ENCODE measurements at places on chromosomes 1 and 21. TPM values are rescaled to one million over a fixed set of nuclear protein-coding genes. Genes with fewer than 3 reads are reported as not detected.

CASQ2 gene
- total RNA-seq: not detected

HSD3B1 gene
- not detected for total RNA-seq

FOXD3 gene
- 0.17 TPM for total RNA-seq

BACE2 gene
- total RNA-seq: 23.2 TPM

AGT gene
- total RNA-seq: 0.93 TPM

PRAMEF7 gene
- not detected for total RNA-seq

KRTAP21-2 gene
- not detected for total RNA-seq

TMCC2 gene
- total RNA-seq: 2.7 TPM

KCNAB2 gene
- total RNA-seq: 18.1 TPM

SMG7 gene
- 54.1 TPM for total RNA-seq

DNA sequence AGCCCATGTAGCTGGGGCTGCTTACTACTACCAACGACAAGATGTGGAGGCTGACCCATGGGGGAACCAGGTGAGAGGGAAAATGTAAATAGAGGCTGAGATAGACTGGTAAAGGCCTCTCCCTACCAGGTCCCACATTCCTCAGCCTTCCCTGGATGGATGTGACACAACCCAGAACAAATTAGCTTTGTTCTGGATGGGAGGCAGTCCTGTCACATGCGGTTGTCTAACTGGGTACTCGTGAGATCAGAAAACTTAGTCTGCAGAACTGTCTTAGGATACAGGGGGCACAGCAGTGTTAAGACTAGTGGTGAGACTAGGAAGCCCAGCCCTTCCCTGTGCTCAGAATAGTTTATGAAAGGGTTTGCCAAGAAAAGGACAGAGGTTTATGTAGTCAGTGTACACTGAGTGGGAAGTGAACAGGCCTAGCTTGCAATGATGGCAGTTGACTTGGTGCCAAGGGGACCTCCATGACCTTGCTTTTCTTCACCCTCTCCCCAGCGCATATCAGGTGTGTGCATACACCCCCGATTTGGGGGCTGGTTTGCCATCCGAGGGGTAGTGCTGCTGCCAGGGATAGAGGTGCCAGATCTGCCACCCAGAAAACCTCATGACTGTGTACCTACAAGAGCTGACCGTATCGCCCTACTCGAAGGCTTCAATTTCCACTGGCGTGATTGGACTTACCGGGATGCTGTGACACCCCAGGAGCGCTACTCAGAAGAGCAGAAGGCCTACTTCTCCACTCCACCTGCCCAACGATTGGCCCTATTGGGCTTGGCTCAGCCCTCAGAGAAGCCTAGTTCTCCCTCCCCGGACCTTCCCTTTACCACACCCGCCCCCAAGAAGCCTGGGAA lies 8.4 kb downstream of the MMACHC start:
- peaks cover 37% of the 10 kb centered on the region for H3K36me3 ChIP-seq
- no peak for DNase-seq
- H3K4me1 ChIP-seq: no peaks in the 10 kb centered on the region
- no peak overlapping the region for H3K4me3 ChIP-seq

- H3K27me3 ChIP-seq: no peaks in the 10 kb centered on the region
- no peak overlapping the region for H3K4me3 ChIP-seq
These were observed 1.9 kb upstream of the PIGV start for GRCh38 chr1:26785611-26786436.

GRCh38 chr1:223062177-223062576 lies 80.9 kb downstream of the TLR5 start:
- H3K27ac ChIP-seq: no peak overlapping the region
- H3K4me3 ChIP-seq: no peak overlapping the region
- H3K4me1 ChIP-seq: no peaks in the 10 kb centered on the region
- no peaks in the 10 kb centered on the region for H3K27me3 ChIP-seq
- no peaks in the 10 kb centered on the region for H3K36me3 ChIP-seq

DNA sequence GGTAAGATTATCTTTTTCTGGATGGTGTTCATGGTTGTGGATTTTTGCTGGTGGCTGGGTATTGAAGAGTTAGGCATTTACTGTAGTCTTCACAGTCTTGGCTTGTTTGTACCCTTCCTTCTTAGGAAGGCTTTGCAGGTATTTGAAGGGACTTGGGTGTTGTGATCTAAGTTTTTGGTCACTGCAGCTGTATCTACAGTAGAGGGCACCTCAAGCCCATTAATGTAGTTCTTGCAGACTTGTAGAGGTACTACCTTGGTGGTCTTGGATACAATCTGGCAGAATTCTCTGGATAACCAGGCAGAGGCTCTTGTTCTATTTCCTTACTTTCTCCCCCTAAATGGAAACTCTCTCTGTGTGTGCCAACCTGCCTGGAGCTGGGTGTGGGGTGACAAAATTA lies 155.8 kb upstream of the BRINP3 start:
- H3K4me1 ChIP-seq: no peaks in the 10 kb centered on the region
- H3K36me3 ChIP-seq: no peaks in the 10 kb centered on the region
- H3K27me3 ChIP-seq: no peaks in the 10 kb centered on the region
- DNase-seq: no peak
- H3K27ac ChIP-seq: no peak overlapping the region
- H3K4me3 ChIP-seq: no peak overlapping the region

DNA sequence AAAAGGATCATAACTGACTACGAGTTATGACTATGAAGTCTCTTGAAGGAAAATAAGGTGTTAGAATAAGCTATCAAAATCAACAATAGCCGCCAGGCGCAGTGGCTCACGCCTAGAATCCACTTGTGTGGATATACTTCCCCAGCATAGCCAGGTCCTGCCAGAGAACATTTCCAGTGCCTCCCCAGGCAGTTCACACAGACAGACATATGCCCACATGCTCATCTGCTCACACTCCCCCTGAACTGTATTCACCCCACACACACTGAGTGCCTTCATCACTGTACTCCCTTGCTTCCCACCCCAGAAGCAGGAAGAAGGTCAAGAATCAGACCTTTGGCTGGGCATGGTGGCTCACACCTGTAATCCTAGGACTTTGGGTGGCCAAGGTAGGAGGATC lies 6.5 kb downstream of the RERE start:
- no peak overlapping the region for H3K27ac ChIP-seq
- no peaks in the 10 kb centered on the region for H3K36me3 ChIP-seq
- peaks cover 14% of the 10 kb centered on the region for H3K4me1 ChIP-seq
- no peaks in the 10 kb centered on the region for H3K27me3 ChIP-seq
- no peak for DNase-seq

GRCh38 chr1:43539726-43540434 lies 9.2 kb downstream of the PTPRF start:
- no peak overlapping the region for H3K27ac ChIP-seq
- H3K36me3 ChIP-seq: peaks cover 49% of the 10 kb centered on the region
- H3K4me1 ChIP-seq: peaks cover 14% of the 10 kb centered on the region
- DNase-seq: no peak

GRCh38 chr1:32647308-32648134 lies 2.8 kb downstream of the ZBTB8OS start:
- H3K4me3 ChIP-seq: no peak overlapping the region
- no peak for DNase-seq
- H3K27me3 ChIP-seq: no peaks in the 10 kb centered on the region
- 0 out of 2 replicates have a peak, but pooled peaks cover 4% of the 10 kb centered on the region for H3K36me3 ChIP-seq

DNA sequence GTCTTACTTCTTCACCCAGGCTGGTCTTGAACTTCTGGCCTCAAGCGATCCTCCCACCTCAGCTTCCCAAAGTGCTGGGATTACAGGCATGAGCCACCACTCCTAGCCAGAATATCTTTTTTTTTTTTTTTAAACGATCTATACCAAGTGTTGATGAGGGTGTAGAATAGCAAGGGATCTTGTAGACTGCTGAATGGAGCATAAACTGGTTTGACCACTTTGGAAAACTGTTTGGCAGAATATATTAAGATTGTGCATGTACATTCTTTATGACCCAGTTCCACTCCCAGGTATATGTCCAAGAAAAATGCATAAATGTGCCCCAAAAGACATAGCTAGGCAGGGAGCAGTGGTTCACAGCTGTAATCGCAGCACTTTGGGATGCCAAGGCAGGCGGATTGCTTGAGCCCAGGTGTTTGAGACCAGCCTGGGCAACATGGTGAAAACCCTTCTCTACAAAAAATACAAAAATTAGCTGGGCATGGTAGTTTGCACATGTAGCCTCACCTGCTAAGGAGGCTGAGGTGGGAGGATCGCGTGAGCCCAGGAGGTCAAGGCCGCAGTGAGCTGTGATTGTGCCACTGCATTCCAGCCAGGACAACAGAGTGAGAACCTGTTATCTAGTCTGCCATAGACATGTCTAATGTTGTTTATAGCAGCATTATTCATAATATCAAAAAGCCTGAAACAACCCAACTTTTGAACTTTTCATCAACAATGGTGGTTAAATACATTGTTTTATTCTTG lies 184.0 kb downstream of the VPS13D start:
- peaks cover 4% of the 10 kb centered on the region for H3K4me1 ChIP-seq
- no peak for DNase-seq
- H3K36me3 ChIP-seq: no peaks in the 10 kb centered on the region
- no peak overlapping the region for H3K4me3 ChIP-seq

GRCh38 chr21:36605426-36605825 lies 93.5 kb upstream of the SIM2 start:
- H3K27me3 ChIP-seq: no peaks in the 10 kb centered on the region
- H3K4me3 ChIP-seq: no peak overlapping the region

DNA sequence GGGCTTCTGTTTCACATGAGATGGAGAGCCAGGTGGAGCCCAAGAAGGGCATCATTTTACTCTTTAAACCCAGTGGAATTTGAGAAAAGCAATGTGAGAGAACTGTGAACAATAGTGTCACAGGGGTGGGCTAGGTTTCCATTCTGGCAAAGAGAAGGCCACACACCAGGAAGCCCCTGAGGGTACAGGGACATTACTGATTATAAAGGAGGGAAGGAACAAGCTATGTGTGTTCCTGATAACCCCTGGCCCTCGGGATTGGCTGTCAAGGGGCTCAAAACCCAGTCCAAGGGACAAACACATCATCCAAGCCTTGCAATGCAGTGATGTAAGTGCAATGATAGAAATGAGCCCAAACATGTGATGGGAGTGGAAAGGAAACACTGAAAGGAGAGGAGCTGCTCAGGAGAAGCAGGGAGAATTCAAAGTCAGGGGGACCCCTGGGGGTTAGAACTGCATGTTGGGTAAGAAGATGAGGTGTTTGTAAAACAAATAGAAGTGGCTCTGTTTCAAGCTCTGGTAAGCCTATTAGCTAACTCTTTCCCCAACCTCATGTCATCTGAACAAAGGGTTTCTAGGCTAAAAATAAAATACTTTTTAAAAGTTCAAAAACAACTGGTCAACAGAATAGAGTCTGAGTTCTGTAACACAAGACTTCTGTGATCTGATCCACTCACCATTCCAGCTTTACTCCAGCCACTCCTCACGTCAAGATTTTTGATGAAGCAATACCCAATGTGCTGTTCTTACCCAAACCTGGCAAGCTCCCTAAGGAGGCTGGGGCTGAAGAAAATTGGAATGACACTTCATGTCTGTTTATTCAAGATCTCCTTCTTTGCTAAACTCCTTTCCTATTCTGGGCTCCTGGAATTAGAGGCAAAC lies 51.1 kb upstream of the IL12RB2 start:
- H3K27me3 ChIP-seq: no peaks in the 10 kb centered on the region
- DNase-seq: no peak
- no peak overlapping the region for H3K27ac ChIP-seq
- no peak overlapping the region for H3K4me3 ChIP-seq

DNA sequence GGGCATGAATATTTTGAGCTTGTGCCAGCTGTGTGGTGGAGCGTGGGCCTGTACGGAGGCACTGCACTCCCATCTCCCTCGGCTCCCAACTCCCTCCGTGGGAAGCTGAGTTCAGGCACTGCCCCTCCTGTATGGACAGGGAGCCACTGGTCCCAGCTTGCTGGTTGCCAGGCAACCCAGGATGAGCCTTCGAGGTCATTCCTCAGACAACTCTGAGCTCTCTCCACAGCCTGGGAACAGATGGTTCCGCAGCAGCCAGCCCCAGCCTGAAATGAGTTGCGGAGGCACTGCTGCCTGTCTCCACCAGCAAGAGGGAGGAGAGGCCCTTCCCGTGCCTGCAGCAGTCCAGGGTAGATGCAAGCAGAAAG lies 58.4 kb upstream of the TENT5B start:
- no peaks in the 10 kb centered on the region for H3K36me3 ChIP-seq
- H3K4me3 ChIP-seq: no peak overlapping the region
- no peak for DNase-seq
- no peaks in the 10 kb centered on the region for H3K27me3 ChIP-seq
- H3K4me1 ChIP-seq: peaks cover 12% of the 10 kb centered on the region

DNA sequence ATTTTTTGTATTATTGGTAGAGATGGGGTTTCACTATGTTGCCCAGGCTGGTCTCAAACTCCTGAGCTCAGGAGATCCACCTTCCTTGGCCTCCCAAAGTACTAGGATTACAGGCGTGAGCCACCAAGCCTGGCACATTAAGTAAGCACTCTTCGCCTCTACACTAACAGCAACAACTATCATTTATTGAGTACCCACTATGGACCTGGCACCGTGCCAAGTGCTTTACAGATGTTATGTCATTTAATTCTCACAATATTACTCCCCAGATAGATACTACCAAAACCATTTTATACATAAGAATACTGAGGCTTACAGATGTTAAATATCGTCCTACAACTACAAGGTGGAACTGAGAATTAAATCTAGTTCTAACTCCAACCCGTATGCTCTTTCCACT lies 50.1 kb downstream of the TUT4 start:
- H3K4me1 ChIP-seq: no peaks in the 10 kb centered on the region
- no peaks in the 10 kb centered on the region for H3K27me3 ChIP-seq
- no peak overlapping the region for H3K4me3 ChIP-seq
- H3K36me3 ChIP-seq: no peaks in the 10 kb centered on the region
- H3K27ac ChIP-seq: no peak overlapping the region

DNA sequence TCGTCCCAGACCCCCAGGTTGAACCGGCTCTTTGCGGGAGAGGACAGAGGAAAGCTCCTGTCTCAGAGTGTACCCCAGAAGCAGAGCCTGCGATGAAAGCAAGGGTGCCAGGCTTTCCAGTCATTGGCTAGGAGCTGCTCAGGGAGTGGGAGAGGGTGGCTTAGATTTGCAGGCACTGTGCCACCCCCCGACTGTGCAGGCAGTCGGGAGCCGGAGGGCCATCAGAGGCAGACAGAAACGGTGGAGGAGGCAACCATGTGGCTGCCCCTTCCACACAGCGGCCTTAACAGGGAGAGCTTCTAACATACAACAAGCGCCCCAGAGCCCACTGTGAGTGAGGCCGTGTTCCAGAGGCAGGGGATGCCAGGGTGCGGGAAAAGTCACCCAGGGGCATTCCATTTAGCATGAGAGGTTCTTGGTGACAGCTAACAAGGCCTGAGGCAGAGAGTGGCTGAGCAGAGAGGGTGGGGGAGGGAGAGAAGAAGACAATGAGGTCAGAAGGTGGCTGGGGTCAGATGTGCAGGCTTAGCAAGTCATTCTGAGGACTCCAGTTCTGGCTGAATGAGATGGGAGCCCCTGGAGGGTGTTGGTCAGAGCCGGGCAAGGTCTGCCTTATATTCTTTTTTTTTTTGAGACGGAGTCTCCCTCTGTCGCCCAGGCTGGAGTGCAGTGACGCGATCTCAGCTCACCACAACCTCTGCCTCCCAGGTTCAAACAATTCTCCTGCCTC lies 9.5 kb upstream of the C1orf167 start:
- no peaks in the 10 kb centered on the region for H3K27me3 ChIP-seq
- H3K4me3 ChIP-seq: no peak overlapping the region
- no peaks in the 10 kb centered on the region for H3K4me1 ChIP-seq
- no peaks in the 10 kb centered on the region for H3K36me3 ChIP-seq
- DNase-seq: no peak

GRCh38 chr1:40153073-40153770 lies 8.0 kb upstream of the RLF start:
- DNase-seq: peak; percentile 62
- no peaks in the 10 kb centered on the region for H3K36me3 ChIP-seq
- H3K27ac ChIP-seq: no peak overlapping the region
